NCI-H460 (cell line): ENCODE measurements at places on chromosomes 7 and 10. TPM values are rescaled to one million over a fixed set of nuclear protein-coding genes. Genes with fewer than 3 reads are reported as not detected.

The GIMAP5 gene
- total RNA-seq, result not detected in 2 replicates

The DOCK4 gene
- 27.7 and 38.0 TPM in 2 replicates for total RNA-seq

The CALML5 gene
- total RNA-seq, result not detected in 2 replicates

The CCDC136 gene
- total RNA-seq, result 0.61 and 0.87 TPM in 2 replicates

The GPR15LG gene
- not detected in 2 replicates for total RNA-seq
